CD4-positive, alpha-beta T cell treated with Interleukin-6 for 4 hours (primary cell): ENCODE measurements at places on chromosomes 4 and X.

GRCh38 chr4:169758401-169758962, 738 bp upstream of the HPF1 start:
- no peak for DNase-seq

DNA sequence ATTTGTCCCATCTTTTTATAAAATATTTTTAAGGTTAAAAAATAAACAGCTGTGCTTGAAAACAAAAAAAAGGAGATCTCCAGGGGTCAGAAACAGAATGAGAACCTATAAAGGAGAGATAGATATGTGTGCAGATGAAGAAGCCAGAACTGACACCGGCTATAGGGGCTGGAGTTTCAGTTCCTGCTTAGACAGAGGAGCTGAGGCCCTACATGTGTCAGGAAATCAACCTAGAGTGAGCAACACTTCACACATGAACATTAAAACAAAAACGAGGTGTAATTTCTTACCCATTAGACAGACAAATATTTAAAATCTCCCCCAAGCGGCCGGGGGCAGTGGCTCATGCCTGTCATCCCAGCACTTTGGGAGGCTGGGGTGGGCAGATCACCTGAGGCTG, 17.8 kb upstream of the HUWE1 start:
- no peak for DNase-seq

DNA sequence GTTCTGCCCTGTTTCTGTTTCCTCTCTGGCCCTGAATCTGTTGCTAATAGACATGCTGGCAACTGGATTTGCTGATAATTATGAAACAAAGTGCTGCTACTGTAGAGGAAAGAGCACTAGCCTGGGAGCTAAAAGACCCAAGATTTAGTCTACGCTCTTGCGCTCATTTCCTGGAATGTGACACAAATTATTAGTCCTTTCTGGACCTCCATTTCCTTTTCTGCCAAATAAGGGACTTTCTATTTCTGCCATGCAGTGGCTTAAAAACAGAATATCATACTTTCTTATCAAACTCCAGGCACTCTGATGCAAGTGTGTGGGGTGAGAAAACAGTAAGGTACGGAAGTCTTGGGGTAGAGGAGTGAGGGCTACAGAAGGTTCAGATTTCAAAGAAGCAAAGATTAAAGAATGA, 48.3 kb upstream of the GPR174 start:
- DNase-seq: peak; percentile 11

GRCh38 chr4:76881375-76881774, 16.6 kb downstream of the SOWAHB start:
- DNase-seq: no peak

GRCh38 chrX:46735622-46736021, 23.3 kb downstream of the SLC9A7 start:
- no peak for DNase-seq

DNA sequence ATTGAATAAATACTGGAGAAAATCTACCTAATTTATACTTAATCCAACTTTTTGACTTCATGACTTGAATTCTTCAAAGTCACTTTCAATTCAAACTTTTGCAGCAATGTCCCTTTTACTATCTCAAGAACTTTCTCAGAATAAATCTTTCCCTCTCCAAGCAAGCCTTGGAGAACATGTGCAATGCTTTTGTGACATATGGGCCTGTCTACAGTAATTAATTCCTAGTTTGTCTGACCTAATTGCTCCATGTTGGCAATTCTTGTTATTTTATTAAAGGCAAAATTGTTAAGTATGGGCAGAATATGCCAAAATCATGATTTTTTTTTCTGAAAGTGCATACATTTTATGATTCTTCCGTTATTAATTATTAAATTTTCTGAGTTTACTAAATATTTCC, 1115.3 kb downstream of the PDHA2 start:
- DNase-seq: no peak

- no peak for DNase-seq
Observed at GRCh38 chr4:54819034-54819433, 161.3 kb downstream of the KIT start.

DNA sequence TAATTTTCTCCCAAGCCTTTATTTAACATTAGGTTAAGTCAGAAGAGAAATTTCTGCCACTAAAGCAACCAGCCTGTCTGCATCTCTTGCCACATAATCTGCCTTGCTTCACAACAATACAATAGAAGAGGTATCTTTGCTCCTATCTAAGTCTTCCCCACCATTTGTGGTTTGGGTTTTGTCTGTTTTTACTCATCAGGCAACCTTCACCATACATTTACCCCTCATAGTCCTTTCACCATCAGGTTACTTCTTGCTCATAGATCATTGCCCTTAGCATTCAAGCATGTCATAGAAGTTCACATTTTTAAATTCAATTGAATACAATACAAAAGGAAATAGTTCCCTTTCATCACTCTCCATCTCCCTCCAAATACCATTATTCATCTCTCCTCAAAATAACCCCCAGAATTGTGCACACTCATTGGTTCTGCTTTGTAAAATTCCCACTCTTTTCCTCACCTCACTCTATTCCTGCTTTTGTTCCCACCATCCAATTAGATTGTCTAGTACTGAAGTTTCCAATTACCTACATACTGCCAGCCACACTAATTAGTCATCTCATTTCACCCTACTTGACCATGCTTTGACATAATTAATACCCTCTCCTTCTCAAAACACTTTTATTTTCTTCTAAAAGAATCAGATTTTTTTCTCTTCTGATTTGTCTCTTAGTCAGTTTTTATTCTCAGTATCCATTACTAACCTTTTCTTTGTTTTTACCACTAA, 1957.0 kb upstream of the AGA start:
- DNase-seq: no peak
